ENCODE measurements at places on chromosomes 5 and 9.
A peak's percentile ranks its signal among the peaks of the same experiment; 100 is the strongest.

DNA sequence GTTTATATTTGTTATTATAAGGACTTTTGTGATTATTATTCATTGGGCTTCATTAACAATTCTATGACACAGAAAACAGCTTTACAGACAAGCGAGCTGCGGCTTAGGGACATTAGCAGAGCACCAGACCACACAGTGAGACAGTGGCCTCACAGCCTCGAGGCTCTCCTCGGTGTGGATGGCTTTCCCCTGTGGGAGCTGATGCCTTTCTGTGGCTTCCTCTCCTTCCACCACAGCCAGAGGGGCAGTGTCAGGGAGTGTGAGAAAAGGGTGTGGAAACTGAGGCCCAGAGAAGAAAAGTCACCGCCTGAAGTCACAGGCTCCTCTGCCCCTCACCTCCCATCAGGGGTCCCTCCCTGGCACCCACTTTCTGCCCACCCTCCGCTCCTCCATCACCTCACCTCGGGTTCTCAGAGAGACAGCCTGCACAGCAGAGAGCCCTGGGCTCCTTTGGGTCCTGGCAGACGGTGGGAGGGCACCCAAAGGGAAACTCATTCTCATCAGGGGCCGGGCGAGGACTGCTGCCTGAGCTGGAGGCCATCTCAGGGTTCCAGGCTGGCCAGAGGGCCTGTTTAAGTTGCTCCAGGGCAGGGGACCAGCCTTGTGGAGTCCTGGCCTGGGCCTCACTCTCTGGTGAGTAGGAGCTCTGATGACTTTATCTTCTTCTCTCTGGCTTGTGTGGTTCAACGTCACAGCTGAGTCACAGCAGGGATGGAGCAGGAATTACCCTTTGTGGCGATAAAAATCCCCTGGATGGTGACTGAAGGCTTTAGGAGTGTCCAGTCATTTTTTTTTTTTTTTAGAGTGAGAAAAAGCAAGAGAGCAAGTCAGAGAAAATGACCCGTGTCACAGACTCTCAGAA is 830 bp downstream of the TRAF1 start:
- peak; percentile 78 for DNase-seq

DNA sequence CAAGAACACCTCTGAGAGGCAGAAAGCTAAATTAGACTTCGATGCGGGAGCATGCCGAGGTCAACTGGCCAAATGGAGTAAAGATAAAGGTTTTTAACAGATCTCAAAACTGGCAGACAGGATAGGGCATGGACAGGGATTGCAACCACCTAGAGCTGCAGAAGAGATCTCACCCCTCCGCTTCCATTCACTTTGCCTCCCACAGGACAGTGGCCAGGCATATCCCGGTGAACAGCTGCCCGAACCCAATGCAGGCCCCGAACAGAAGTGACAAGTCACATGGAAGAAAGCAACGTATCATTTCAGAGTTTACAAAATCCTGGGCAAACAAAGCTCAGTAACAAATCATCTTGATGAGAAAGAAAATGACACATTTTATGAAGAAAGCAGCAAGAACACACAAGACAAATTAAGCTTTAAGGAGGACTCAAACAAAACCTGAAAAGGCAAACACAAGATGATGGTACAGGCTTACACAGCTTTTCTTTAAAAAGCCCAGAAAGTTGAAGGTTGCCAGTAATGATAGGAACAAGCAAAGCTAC is 18.4 kb downstream of the RNF130 start:
- DNase-seq = no peak

DNA sequence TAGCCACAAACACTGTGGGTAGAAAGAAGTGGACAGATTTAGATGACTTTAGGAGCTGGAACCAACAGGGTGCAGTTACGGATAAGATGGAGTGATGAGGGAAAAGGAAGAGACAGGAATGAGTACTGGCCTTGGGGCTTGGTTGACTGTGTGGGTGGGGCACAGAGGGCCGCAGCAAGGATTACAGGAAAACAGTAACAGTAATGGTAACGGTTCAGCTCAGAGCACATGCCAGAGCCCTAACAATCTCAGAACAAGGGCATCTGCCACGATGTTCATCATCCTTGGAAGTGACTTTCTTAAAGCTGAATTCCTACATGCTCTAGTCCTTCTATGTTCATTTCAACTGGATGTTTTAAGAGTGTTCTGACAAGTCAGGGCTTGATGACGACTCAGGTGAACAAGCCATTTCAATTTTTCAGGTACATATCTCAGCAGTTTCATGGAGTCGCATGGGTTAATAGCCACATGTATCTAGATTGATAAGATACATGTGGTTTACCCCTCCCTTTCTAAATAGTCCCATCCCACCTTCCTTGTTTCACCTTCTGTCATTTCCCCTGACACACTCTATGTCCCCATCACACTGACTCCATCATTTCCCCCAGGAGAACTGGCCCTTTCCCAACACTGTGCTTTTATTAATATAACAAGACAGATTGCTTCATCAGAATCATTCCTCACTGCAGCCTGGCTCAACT is 65.0 kb downstream of the CEMIP2 start:
- DNase-seq = no peak

DNA sequence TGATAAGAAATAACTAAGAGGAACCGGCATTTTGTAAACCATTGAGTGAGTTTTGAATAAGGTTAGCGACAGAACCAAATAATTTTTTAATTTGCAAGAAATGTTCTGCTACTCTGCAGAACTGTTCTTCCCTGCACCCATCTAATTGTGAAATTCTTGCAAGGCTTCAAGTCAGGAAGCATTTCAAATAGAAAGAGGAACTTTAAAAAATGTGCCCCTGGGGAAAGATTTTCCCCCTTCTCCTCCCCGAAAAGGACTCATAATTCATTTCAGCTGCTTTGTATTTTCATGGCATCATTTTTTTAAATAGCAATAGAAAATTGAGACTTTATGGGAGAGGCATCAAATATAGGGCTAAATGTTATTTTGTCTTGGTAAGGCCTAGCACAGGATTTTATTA is 180.9 kb upstream of the ANKRD55 start:
- peak; percentile 13 for DNase-seq

DNA sequence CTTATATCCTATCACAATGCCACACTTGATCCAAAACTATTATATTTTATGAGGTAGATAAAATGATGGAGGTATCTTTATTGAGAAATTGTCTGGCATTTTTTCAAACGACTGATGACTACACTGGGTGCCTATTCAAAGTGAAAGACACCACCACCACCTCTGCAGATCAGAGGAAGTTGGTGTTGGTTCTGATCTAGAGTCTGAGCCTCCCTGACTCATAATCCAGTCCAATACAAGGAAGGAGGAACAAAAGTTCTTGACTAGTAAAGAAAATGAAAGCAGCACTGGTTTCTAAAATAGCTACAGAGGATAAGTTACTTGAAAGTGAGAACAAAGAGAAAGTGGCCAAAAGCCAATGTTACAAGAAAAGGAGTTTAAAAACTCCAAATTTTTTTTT is 139.9 kb downstream of the RFX3 start:
- DNase-seq = no peak

GRCh38 chr9:129182625-129183494 is 4.8 kb upstream of the IER5L start:
- DNase-seq = peak; percentile 31

- DNase-seq = no peak
These were observed 10.8 kb downstream of the NRG2 start for GRCh38 chr5:140032296-140032695.

GRCh38 chr9:70883963-70884793 is 237.2 kb downstream of the TRPM3 start:
- peak; percentile 15 for DNase-seq

- no peak for DNase-seq
These were observed 7.8 kb upstream of the TBC1D9B start for GRCh38 chr5:179915406-179915935.

- DNase-seq = no peak
These were observed 38.6 kb downstream of the RANBP6 start for GRCh38 chr9:5976674-5977397.

DNA sequence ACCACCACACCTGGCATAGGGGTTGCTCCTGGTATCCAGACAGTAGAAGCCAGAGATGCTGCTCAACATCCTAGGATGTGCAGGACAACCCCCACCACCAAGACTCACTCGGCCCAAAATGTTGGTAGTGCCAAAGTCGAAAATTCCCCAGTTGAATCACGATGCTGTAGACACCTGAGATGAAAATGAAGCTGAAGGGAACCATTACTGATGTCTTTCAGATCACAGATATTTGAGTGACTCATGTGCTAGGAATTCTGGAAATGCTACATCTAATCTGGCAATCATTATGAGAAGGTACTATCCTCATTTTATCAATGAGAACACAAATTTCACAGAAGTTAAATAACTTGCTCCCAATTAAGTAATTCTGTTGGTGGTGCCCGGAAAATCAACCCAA is 21.0 kb upstream of the UBE2QL1 start:
- DNase-seq = no peak

GRCh38 chr5:20087299-20087698 is 99.3 kb upstream of the CDH18 start:
- DNase-seq = no peak

- DNase-seq = no peak
These were observed 22.4 kb upstream of the ATG10 start for GRCh38 chr5:81949462-81949861.

- DNase-seq = peak; percentile 2
These were observed 526.4 kb downstream of the NR2F1-AS1 start for GRCh38 chr5:93054424-93055163.

GRCh38 chr9:126420643-126421564 is 94.3 kb downstream of the MVB12B start:
- DNase-seq = no peak

GRCh38 chr5:149322518-149322917 is 22.8 kb upstream of the GRPEL2 start:
- DNase-seq = no peak

DNA sequence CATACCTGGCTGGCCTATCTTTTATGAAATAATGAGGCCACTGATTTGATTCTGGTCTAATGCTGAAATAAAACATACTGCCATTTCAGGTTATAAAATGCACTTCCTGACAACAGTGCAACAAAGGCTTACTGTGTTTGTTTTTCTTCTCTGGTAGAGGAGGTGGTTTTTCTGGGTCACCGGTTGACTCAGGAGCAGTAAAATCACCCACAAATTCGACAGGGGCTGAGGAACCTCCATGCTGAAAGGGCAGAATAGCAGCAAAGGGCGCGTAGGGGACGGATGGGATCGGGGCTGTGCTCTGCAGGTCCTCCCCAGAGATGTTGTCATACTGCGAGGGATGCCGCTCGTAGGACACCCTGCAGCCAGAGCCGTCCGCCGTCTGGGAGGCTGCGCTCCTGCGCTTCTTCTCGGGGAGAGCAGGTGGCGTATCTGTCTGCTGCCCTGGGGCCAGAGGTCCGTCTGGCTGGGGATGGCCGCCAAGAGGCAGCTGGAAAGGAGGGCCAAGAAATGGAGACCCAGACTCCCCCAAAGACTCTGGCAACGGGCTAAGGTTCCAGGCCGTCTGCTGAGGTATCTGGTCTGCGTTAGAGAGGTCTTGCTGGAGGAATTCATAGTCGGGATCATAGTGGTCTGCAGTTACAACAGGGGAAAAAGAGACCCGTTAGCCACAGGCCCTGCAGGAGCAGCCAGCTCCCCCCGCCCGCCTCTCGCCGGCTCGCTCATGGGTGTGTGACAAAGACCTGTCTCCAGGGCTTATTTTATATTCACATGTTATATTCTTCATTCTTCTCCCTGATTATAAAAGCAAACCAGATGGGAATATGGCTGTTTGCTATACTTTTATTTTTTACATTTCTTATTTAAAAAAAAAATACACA is 80.7 kb downstream of the PRRT1B start:
- no peak for DNase-seq

DNA sequence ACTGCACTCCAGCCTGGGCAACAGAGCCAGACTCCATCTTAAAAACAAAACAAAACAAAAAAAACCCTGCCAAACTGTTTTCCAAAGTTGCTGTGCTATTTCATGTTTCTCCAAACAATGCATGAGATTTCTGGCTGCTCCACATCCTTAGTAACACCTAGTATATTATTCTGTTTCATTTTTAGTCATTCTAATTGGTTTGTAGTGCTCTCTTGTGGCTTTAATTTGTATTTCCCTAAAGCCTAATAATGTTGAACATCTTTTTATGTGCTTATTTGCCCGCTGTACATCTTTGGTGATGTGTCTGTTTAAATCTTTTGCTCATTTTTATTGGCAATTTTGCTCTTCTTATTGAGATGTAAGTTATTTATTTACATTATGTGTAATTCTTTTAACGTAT is 18.4 kb upstream of the TTC1 start:
- no peak for DNase-seq

GRCh38 chr9:88826181-88826580 is 165.1 kb upstream of the S1PR3 start:
- no peak for DNase-seq

GRCh38 chr5:140148508-140148907 is 22.8 kb downstream of the IGIP start:
- peak; percentile 54 for DNase-seq

DNA sequence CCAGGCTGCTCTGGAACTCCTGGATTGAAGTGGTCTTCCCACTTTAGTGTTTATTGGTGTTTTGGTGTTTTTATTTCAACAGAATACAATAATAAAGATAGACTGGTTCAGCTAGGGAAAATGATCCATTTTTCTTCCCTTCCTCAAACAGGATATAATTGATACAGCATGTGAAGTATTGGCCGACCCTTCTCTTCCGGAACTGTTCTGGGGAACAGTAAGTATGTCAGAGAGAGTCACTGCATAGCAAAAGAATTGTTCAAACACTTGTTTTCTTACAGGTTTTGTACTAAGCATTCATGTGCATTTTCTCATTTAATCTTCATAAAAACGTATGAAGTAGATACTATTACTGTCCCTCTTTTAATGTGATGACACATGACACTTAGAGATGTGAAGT is 31.6 kb downstream of the NUP188 start:
- DNase-seq = no peak

GRCh38 chr9:114561771-114562170 is 25.8 kb upstream of the ATP6V1G1 start:
- DNase-seq = no peak

DNA sequence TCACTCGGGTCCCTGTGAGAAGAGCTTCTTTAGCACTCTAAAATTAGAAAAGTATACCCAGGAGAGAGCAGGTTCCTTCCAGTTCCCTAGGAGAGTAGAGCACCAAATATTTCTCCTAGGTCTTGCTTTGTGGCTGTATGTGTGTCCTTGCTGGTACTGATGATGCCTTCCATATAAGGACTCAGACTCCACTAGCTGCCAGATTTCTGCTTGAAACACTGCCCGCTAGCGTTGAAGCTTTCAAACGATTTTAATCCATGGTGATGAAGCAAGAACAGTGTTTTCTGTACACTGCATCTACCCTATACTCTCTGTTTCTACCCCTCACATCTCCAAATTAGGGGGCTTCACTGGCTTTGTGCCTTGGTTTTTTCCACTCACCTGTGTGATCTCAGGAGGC is 2.4 kb upstream of the SMC2 start:
- DNase-seq = no peak

- no peak for DNase-seq
These were observed 72.8 kb downstream of the SLC1A1 start for GRCh38 chr9:4563105-4563504.

Measured in AG08395 (cell line).